Fibroblast of lung (primary cell): ENCODE measurements at places on chromosomes 11 and 22. TPM values are rescaled to one million over a fixed set of nuclear protein-coding genes. Genes with fewer than 3 reads are reported as not detected.

CDPF1 gene
- total RNA-seq, result 8.0 and 8.3 TPM in 2 replicates

HIPK3 gene
- total RNA-seq, result 89.8 and 119 TPM in 2 replicates

PANX2 gene
- under 0.01 and 0.17 TPM in 2 replicates for total RNA-seq

C22orf42 gene
- not detected in 2 replicates for total RNA-seq
